Occipital lobe (tissue), 3 donors: ENCODE measurements at places on chromosomes 3 and 15.

DNA sequence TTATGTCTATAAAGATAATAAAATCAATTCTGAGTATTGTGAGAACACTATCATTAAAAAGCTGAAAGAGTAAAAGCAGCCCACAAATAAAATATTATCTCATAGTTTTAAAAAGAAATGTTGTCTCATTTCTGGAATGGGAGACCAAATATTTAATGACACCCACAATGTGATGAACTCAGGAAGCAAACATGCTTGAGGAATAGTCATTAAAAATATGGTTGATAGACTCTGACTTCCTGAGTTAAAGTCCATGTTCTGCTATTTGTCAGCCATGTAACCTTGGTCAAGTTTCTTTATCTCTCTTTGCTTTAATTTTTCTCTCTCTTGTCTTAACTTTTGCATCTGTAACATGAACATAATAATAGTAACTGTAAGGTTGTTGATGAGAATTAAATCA, 35.5 kb upstream of the CHMP2B start:
- DNase-seq, result no peak

DNA sequence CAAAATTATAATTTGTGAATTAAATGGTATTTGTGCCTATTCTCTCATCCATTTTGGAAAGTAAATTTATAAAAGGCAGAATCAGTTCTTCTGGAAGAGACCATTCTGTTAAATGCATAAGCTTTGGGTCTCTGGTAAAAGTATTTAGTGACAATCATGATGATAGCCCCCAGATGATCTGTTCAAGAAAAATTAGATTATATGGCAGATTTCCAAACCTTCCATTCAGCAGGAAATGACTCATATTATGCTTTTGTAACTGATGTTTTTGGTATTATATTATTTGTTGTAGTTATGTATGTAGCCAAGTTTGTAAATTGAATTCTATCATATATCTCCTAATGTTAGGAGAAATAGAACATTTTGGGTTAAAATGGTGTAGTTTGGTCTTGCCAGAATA, 340.8 kb upstream of the DPH6 start:
- DNase-seq, result no peak

- no peak for DNase-seq
Observed at GRCh38 chr3:173703771-173704170, 306.2 kb downstream of the NLGN1 start.

DNA sequence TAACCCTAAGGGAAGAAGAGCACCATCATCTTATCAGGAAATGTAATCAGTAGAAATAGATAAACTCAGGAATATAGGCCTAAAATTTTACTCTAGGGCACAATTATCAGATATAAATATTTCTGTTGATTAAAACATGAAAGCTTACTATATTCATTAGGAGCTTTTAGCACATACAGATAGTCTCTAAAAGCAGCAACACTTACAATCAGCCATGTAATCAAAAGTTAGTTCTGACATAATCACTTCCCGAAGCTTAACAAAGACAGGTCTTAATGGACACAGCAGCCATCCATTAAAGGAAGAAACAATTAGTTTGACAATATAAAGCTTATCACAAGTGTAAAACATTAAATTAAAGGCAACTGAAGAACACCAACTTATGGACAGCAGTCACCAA, 30.6 kb downstream of the DCLK3 start:
- DNase-seq, result no peak

DNA sequence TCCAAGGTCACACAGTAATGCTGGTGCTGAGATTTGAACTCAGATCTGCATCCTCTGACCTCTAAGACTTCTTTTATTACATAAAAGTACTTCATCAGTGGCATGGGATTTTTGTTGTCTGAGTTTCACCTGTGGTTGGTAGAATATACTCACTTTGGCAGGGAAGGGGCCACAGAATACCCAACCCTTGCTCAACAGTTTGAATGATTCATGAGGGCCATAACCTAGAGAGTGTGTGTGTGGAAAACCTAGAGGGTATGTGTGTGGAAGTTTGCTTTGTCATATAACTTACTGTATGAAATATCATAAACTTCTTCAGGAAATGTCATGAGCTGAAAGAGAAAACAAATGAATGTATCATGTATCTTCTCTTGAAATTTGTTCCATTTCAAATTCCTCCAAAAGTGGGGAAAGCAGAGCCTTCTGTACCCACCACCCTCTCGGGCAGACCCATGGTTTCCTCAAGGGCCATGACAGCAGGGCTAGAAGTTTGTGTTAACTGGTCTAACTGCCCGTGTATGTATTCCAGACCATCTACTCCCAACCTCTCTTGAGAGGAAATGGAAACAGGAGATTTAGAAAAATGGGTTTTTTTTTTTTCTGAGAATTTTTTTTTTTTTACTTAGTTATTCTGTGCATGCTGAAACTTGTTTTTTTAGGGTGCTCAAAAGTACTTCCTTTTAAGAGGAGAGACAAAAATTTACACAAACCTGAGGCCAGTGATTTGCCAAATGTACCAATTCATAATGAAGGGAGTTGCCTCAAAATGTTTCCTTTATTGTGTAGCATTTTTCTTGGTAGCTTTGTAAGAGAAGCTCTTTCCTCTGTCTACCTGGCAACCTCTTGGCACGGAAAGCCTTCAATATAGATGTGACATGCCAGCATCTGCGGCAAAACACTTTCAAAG, 127.0 kb downstream of the TPRG1 start:
- no peak for DNase-seq

- DNase-seq, result no peak
Observed at GRCh38 chr3:30989276-30990030, 95.0 kb upstream of the GADL1 start.
